ENCODE measurements at places on chromosomes 16 and 17. TPM values are rescaled to one million over a fixed set of nuclear protein-coding genes. Genes with fewer than 3 reads are reported as not detected.

RHBDL3 gene
- polyA plus RNA-seq: 1.1 TPM

CFAP97D1 gene
- not detected for polyA plus RNA-seq

SHPK gene
- polyA plus RNA-seq: 8.2 TPM

GRCh38 chr16:2339521-2340484 is 725 bp downstream of the ABCA3 start:
- DNase-seq: peak; percentile 46
